ENCODE measurements at places on chromosomes 5 and 9.
A peak's percentile ranks its signal among the peaks of the same experiment; 100 is the strongest.

GRCh38 chr5:3266861-3267260 lies 328.8 kb upstream of the IRX1 start:
- no peak for DNase-seq

- DNase-seq, result no peak
Measured at GRCh38 chr5:15124871-15125568, 253.4 kb upstream of the ANKH start.

GRCh38 chr9:131744720-131745201 lies 4.9 kb upstream of the RAPGEF1 start:
- no peak for DNase-seq

GRCh38 chr5:133842846-133843611 lies 125.4 kb downstream of the C5orf15 start:
- DNase-seq, result no peak

GRCh38 chr9:122819326-122819725 lies 9.1 kb downstream of the PDCL start:
- no peak for DNase-seq

DNA sequence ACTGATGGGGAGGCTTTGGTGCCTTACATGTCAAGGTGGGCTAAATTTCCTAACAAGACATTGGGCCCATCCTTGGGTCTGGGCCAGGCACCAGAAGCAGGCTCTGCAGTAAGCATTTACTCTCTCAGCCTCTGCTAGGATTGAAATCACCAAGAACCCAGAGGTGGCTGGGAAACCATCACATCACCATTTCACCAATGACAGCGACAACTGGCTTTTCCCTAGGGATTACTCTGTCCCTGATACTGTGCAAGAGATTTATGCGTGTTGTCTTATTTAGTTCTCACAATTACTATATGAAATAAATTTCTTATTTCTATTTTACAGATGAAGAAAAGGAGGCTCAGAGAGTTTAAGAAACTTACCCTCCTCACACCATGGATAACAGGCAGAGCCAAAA lies 342.2 kb downstream of the ARHGEF28 start:
- DNase-seq, result no peak

GRCh38 chr5:132391247-132391646 lies 21.7 kb downstream of the SLC22A5 start:
- no peak for DNase-seq

GRCh38 chr5:180499684-180500083 lies 5.5 kb downstream of the CNOT6 start:
- DNase-seq, result no peak

DNA sequence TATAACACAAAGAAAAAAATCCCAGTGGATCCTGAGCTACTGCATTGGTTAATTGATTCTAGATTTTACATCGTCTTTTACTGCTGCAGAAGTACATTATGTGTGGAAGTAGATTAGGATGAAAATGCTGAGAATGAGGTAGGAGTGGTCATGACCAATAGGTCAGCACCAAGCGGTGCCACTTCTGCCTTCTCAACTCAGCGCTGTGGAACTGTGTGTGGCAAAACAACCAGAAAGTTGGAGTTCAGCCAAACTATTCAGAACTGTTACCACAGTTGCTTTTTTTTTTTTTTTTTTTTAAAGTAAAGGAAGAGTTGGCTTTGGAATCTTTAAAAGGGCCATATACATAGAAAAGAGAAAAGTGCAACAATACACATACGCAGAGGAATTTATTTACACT lies 24.2 kb downstream of the POU5F2 start:
- peak; percentile 3 for DNase-seq

- no peak for DNase-seq
Measured at GRCh38 chr5:64149268-64149667, 16.4 kb upstream of the RNF180 start.

GRCh38 chr9:104970271-104970987 lies 42.5 kb upstream of the ABCA1 start:
- DNase-seq, result peak; percentile 16

DNA sequence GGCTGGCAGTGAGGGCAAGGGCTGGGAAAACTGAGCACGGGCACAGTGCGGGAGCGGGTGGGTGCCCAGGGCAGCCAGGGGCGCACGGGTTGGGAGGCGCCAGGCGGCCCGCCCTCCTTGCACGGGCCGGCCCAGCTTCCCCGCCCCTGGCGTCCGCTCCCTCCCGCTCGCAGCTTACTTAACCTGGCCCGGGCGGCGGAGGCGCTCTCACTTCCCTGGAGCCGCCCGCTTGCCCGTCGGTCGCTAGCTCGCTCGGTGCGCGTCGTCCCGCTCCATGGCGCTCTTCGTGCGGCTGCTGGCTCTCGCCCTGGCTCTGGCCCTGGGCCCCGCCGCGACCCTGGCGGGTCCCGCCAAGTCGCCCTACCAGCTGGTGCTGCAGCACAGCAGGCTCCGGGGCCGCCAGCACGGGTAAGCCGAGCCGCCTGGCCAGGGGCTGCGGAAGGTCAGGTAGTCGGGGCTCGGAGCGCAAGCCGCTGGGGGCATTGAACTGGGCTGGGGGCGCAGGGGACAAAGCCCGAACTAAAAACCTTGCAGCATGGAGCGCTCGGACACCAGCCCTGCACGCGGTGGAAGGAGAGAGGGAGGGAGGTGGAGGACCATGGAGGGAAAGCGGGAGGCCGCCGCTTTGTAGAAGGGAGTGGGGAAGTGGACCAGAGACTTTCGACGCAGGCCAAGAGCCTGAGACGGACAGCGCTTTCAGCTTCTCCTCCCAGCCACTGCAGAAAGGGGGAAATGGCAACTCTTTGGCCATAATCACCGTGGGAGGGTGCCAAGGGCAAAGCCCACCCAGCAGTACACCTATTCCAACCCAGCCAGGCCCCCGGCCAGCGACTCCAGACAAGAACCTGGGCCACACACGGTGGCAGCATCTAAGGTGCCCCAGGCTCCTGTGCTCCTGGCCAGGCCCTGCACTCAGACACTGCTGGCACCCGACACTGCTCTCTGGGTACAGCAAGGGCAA lies at the start of gene TGFBI:
Gene TGFBI (plus strand): TSS at position 207 of the 961 bp plus-strand sequence. CDS start 68 bp downstream, at position 275.
- DNase-seq, result no peak

All from AG09309 (cell line).